ENCODE measurements at places on chromosomes 12 and 14. TPM values are rescaled to one million over a fixed set of nuclear protein-coding genes. Genes with fewer than 3 reads are reported as not detected.

Gene SLC6A15
- 0.30 TPM for total RNA-seq

Gene PZP
- total RNA-seq, result not detected

Gene OR6C2
- not detected for total RNA-seq

Gene LETMD1
- total RNA-seq, result 120 TPM

Gene TRHDE
- total RNA-seq, result not detected

Gene LRP6
- 2.6 TPM for total RNA-seq

Gene FLRT2
- not detected for total RNA-seq

Gene MYL6
- total RNA-seq, result 391 TPM

Gene LMNTD1
- not detected for total RNA-seq

GRCh38 chr14:67526676-67527459 lies 6.2 kb upstream of the PLEKHH1 start:
- no peak overlapping the region for H3K4me3 ChIP-seq
- H3K27ac ChIP-seq, result no peak overlapping the region
- H3K27me3 ChIP-seq, result peaks cover 54% of the 10 kb centered on the region
- DNase-seq, result peak; percentile 40
- H3K4me1 ChIP-seq, result peaks cover 4% of the 10 kb centered on the region

GRCh38 chr12:105228494-105228893 lies 7.5 kb downstream of the APPL2 start:
- peaks cover 78% of the 10 kb centered on the region for H3K4me1 ChIP-seq
- H3K4me3 ChIP-seq, result peak overlapping the region; percentile 18
- H3K36me3 ChIP-seq, result peaks cover 6% of the 10 kb centered on the region
- H3K27me3 ChIP-seq, result no peaks in the 10 kb centered on the region

DNA sequence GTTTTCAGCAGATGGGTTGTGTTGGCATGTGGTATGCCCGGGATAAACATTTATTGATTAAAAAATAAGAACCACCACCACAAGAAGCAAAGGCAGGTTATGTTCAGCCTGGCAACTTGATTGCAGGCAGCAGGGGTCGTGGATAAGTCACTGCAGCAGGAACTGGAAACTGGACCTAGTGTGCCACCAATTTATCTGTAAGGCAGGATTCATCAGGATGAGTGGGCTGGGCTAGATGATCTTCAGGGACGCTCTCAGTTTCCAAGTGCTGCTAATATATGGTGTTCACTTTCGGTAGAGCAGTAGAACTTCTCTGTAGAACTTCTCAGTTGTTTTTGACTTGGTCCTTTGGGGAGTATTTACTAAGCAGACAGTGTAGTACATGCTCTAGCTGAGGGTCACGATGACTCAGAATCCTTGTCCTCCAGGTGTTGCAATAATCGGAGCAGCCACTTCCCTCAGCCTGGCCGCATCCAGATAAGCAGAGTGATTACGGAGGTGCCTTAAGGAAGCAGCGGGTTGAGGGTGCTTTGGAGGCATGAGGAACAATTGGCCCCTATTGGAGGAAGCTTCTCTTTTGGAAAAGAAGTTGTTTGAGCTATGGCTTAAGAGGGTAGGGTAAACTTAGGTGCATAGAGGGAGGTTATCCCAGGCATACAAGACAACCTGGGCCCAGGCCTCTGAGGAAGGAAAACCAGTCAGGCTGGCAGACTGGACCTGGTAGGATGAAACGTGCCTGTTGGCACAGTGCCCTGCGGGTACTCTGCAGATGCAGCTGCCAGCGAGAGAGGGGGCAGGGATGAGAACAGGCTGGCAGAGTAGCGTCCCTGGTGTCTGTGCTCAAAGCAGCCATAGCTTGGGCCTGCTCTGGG lies 104.0 kb downstream of the GPR135 start:
- H3K4me3 ChIP-seq, result no peak overlapping the region
- no peaks in the 10 kb centered on the region for H3K36me3 ChIP-seq
- DNase-seq, result no peak

DNA sequence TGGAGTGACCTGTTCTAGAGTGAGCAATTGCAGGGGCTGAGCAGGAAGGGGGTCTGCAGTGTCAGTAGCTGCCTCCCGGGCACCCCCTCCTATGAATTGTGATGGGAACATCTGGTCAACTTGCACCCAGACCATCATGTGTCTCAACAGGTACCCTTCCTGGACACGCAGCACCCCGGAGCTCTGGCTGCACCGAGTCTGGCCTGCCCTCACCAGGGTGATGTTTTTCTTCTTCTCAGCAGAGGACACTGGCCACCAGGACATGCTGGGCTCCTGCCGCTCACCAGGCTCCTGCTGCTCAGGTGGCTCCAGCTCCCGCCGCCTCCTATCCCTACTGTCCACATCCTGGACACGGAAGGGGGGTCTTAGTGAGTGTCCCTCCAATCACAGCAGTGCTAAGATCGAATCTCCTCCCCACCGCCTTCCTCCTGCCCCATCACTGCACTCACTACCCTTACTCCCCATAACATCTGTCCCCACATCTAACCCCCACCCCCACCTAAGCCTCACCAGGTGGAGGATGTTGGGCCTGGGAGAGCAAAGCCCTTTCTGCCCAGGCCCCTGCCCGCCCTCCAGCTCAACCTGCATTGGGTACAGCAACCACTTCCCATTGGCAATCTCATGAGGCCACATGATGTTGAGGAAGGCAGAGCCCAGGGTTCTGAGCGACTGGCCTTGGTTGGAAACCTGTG lies 14.9 kb downstream of the ITGA7 start:
- no peaks in the 10 kb centered on the region for H3K36me3 ChIP-seq
- no peaks in the 10 kb centered on the region for H3K27me3 ChIP-seq
- H3K27ac ChIP-seq, result no peak overlapping the region
- no peak overlapping the region for H3K4me3 ChIP-seq
- no peak for DNase-seq

- H3K4me3 ChIP-seq, result peak overlapping the region; percentile 89
- H3K27me3 ChIP-seq, result no peaks in the 10 kb centered on the region
- H3K36me3 ChIP-seq, result no peaks in the 10 kb centered on the region
- H3K4me1 ChIP-seq, result peaks cover 30% of the 10 kb centered on the region
- no peak overlapping the region for H3K27ac ChIP-seq
Observed at GRCh38 chr12:124568431-124569374, 1.3 kb upstream of the NCOR2 start.

DNA sequence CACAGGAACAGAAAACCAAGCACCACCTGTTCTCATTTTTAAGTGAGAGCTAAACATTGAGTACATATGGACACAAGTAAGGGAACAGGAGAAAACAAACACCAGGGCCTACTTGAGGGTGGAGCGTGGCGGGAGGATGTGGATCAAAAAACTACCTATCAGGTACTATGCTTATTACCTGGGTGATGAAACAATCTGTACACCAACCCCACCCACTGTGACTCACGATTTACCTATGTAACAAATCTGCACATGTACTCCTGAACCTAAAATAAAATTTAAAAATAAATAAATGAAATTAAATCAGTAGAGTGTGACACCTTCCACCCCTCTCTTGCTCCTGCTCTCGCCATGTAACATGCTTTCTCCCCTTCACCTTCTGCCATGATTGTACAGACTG lies 615.5 kb downstream of the RPL10L start:
- H3K27ac ChIP-seq, result no peak overlapping the region
- H3K4me3 ChIP-seq, result no peak overlapping the region
- H3K27me3 ChIP-seq, result no peaks in the 10 kb centered on the region
- DNase-seq, result no peak

DNA sequence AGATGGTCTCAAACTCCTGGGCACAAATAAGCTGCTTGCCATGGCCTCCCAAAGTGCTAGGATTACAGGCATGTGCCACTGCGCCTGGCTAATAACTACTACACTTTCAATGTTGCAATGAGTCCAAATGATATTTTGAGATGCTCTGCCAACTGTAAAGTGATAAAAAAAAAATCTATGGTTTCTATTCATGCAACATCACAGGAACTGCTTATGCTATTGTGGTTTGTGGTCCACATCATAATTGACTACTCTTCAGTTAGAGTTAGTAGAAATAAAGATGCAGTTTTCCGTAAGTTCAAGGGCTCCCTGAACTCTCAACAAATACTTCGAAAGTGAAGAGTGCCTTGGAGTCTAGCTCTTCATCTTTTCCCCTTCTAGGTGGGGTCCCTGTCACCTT lies 239.4 kb downstream of the C12orf75 start:
- DNase-seq, result no peak
- no peaks in the 10 kb centered on the region for H3K4me1 ChIP-seq
- H3K27me3 ChIP-seq, result peaks cover 19% of the 10 kb centered on the region
- no peaks in the 10 kb centered on the region for H3K36me3 ChIP-seq

DNA sequence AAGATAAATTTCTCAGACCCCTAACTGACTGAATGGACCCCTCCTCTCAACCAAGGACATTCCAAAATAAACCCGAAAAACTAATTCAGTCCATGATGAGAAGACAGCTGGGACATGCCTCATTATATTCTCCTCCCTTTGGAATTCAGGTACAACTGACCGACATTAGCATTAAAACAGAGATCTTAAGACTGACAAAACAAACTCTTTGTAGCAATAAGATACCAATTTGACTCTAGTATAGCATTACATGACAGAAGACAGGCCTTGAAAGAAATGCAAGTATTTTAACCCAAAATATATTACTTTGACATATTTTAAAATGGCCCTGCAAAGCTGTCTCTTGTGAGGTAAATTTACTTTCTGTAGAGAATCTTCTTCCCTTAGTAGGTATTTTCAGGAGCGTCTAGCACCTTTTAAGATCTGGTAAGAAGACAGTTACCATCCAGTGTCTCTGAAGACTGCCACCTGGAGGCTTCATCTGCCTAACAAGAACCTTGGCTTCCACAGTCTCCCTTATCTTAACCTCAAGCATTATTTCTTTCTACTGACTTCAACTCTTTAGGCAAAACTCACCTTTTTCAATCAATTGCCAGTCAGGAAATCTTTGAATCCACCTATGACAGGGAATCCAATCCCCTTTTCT lies 957.5 kb downstream of the SLC6A15 start:
- H3K27me3 ChIP-seq, result no peaks in the 10 kb centered on the region
- no peaks in the 10 kb centered on the region for H3K4me1 ChIP-seq
- no peak for DNase-seq
- no peaks in the 10 kb centered on the region for H3K36me3 ChIP-seq
- no peak overlapping the region for H3K4me3 ChIP-seq

DNA sequence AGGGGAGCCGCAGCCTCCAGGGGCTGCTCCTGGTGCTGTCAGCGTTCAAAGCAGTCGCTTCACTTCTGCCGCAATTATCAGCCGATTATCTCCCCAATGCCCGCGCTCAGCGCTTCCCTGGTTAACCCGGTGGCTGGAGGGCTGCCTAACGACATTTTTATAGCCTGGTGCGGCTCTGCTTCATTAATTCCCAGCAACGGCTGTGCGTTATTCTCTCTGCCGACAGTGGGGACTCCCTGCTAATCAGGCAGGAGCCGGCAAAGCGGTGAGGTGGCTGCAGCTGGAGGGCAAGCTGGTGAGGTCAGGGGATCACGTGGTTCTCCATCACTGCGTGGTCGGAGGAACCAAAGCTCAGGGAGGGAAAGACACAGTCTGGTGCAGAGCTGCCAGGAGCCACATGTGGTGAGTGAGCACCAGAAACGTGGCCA lies 62.9 kb downstream of the GLRX5 start:
- H3K27me3 ChIP-seq, result peaks cover 31% of the 10 kb centered on the region
- H3K27ac ChIP-seq, result no peak overlapping the region
- H3K4me1 ChIP-seq, result no peaks in the 10 kb centered on the region
- no peak overlapping the region for H3K4me3 ChIP-seq

DNA sequence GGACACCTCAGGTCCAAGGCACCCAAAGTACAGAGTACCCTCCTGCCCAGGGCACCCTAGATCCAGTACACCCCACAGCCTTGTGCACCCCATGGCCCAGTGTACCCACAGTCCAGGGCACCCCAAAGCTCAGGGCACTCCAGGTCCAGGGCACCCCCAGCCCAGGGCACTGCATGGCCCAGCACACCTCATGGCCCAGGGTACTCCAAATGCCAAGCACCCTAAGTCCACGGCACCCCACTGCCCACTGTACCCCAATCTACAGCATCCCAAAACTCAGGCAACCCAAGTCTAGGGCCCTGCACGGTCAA lies 6.0 kb downstream of the JAG2 start:
- H3K27ac ChIP-seq, result no peak overlapping the region
- no peaks in the 10 kb centered on the region for H3K27me3 ChIP-seq
- no peaks in the 10 kb centered on the region for H3K36me3 ChIP-seq
- DNase-seq, result no peak
- no peaks in the 10 kb centered on the region for H3K4me1 ChIP-seq

DNA sequence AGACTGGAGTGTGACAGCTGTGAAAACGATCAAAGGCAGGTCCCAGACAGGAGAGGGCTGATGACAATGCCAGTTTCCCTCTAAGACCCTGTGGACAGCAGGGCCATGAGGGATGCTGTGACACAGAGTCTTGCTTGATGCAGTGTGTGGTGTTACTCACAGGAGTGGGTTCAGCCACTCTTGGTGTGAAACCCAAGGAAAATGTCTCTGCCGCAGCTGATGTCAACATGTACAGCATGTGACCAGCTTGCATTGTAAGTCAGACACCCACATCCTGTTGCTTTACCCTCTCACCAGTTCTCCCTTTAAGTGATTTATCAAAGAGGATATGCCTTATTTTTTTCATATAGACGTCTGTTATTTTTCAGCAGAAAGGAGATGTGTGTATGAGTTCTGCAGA lies 268.6 kb downstream of the BTG1 start:
- peak overlapping the region; percentile 87 for H3K4me3 ChIP-seq
- peak overlapping the region; percentile 98 for H3K27ac ChIP-seq
- peak; percentile 88 for DNase-seq
- H3K36me3 ChIP-seq, result peaks cover 8% of the 10 kb centered on the region

Data from activated T-cell treated with anti-CD3 and anti-CD28 coated beads, Interleukin-2, amount 50 U/mL, for 72 hours (primary cell).